NCI-H2029 treated with DMSO at 0.1 percent for 48 hours (cell line): ENCODE measurements at places on chromosomes 6 and 20.

DNA sequence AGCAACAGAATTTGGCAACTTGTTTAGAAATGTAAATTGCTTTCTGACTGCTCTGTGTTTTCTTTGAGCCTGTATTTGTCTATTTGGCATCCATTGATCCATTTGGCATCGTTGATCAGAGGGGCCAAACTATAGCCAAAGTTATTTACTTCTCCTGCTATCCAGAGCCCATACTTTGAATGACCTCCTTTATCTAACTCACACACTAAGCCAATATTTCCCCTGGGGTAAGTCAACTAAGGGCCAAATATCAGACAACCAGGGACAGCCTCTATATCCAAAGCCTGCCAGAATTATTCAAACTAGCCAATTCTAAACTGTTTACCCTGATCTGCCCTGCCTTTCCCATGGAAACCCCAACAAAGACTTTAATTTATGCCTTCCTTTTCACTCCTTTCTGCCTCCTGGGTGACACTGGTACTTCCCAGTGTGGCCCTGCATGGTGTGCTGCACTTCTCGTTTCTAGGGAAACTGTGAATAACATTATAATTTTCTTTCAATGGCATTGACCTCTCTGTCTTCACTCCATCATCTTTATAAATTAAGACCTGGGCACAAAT lies 19.8 kb upstream of the ZNF184 start:
- DNase-seq: no peak

DNA sequence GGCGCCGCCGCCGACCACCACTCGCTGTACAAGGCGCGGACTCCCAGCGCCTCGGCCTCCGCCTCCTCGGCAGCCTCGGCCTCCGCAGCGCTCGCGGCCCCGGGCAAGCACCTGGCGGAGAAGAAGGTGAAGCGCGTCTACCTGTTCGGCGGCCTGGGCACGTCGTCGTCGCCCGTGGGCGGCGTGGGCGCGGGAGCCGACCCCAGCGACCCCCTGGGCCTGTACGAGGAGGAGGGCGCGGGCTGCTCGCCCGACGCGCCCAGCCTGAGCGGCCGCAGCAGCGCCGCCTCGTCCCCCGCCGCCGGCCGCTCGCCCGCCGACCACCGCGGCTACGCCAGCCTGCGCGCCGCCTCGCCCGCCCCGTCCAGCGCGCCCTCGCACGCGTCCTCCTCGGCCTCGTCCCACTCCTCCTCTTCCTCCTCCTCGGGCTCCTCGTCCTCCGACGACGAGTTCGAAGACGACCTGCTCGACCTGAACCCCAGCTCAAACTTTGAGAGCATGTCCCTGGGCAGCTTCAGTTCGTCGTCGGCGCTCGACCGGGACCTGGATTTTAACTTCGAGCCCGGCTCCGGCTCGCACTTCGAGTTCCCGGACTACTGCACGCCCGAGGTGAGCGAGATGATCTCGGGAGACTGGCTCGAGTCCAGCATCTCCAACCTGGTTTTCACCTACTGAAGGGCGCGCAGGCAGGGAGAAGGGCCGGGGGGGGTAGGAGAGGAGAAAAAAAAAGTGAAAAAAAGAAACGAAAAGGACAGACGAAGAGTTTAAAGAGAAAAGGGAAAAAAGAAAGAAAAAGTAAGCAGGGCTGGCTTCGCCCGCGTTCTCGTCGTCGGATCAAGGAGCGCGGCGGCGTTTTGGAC lies 2.0 kb downstream of the SOX4 start:
- DNase-seq: no peak

GRCh38 chr20:33986560-33987216 lies 7.0 kb upstream of the RALY start:
- no peak for DNase-seq

- no peak for DNase-seq
Measured at GRCh38 chr6:64889144-64889543, 817.9 kb downstream of the EYS start.

GRCh38 chr20:23925789-23926525 lies 46.4 kb upstream of the CST5 start:
- no peak for DNase-seq

- peak; percentile 49 for DNase-seq
Measured at GRCh38 chr6:24581084-24581669, 64.8 kb downstream of the KIAA0319 start.

DNA sequence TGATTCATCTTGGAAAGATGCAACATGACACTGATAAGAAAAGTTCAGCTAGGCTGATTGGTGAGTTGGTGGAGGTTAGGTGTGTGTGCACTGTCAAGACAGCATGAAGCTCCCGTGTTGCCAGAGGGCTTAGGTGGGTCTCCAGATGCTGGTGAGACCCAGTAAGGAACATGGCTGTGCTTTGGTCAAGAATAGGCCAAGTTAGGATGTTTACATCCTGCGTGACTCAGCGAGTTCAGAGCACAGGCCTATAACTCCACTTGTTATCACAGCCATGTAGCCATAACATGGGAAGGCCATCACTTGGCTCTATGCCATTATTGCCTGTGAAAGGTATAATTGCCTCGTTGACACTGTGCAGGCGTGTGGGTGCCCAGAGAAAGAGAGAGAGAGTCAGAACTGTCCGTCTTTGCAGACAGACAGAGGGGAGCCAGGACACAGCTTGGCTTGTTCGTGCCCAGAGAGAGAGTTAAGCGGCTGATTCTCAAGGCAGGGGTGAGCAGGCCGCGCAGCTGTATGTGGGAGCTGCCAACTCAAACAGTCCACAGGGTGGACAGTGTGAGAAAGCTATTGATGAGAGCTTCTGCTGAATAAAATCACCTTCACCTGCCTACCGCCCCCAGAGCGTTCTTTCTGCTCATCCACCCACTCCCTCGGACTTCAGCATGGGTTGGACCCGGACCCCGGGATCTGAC lies 43.5 kb downstream of the OR2B6 start:
- DNase-seq: no peak

GRCh38 chr20:47727170-47727880 lies 58.0 kb downstream of the SULF2 start:
- no peak for DNase-seq

GRCh38 chr6:113055061-113055460 lies 707.9 kb downstream of the RFPL4B start:
- DNase-seq: no peak

DNA sequence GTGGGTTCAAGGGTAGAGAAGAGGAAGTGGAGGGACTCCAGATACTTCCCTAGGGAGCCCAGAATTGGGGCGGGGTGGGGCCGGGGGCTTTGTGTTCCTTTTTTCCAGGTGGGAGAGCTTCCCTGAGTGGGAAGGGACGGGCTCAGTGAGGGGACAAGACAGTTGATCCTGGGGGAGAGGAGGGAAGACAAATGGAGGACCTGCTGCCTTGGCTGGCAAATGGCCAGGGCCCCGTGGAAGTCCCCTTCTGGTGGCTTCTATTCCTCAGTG lies 2.6 kb downstream of the CTSZ start:
- DNase-seq: no peak

- DNase-seq: no peak
Measured at GRCh38 chr6:49978332-49979226, 9.2 kb upstream of the DEFB113 start.

GRCh38 chr20:49400904-49401303 lies 81.6 kb downstream of the KCNB1 start:
- DNase-seq: no peak

DNA sequence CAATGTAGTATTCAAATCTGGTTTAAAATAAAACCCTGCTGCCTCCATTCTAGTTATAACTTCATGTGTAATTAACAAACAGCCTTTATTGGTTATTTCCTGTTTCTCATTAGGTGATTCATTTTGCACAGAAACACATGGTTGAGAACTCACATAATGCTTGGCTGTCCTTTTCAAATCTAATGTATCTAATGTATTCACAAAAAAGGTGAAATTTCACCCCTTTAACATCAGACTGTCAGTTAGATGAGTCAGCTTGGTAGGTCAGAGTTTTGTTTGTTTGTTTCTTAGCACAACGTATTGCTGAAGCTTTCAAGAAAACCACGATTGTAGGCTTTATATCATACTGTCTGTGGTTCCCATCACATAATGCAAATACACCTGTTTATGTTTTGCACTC lies 78.7 kb upstream of the TMEM30A start:
- no peak for DNase-seq
